ENCODE measurements at places on chromosomes 11 and 22.

DNA sequence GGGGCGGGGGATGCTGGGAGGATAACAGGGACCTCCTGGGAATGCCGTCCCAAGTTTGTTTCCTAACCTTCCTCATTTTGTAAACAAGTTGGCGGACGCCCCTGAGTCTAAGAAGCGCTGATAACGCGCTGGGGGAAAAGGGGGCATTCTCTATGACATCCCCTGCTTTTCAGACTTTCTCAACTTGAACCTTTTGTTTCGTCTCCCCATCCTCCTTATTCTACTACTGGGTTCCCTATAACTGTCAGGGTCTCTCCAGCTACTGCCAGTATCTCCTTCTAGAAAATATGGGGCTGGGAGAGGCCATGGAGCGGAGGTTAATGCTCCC lies 654 bp downstream of the TMEM86A start:
- no peak for DNase-seq

GRCh38 chr11:114089748-114090147 lies 30.2 kb downstream of the ZBTB16 start:
- DNase-seq: no peak

- DNase-seq: no peak
Measured at GRCh38 chr11:22479971-22480720, 142.0 kb downstream of the SLC17A6 start.

DNA sequence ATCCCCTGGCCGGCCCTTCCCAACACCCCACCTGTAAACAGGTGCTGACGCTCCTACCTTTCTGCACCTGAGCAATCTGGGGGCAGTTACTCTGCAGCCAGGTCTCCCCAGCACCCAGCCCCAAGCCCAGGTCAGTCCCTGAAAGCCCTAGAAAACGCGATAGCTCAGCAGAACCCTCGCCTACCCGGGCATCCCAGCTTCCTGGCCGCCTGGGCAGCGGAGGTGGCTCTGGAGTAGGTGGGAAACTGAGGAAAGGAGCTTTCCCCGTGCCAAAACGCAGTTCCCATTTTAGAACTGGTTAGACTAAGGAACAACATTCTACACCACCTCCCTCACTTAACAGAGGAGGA lies 445 bp downstream of the SYTL2 start:
- DNase-seq: no peak

DNA sequence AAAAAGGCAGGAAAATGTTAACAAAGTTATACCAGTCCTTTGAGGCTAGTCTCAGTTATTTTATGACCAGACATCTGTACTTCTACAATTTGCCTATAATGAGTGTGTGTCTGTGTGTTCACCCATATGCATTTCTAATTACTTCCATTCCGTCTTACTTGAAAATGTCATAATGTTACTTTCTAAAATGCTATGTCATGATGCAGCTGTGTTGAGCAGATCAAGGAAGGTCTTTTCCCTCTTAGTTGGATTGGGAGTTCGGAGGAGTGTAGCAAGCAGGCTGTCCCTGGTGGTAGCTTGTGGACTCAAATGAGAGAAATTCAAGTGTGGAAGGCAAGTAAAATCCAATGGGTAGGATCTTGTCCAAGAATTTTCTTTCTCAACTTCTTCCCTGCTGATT lies 3.0 kb downstream of the SNX19 start:
- DNase-seq: no peak

GRCh38 chr11:102530558-102530957 lies at the start of gene MMP7:
MMP7 (minus strand) TSS chr11:102530747; CDS start chr11:102530700, 47 bp downstream.
- peak; percentile 59 for DNase-seq

DNA sequence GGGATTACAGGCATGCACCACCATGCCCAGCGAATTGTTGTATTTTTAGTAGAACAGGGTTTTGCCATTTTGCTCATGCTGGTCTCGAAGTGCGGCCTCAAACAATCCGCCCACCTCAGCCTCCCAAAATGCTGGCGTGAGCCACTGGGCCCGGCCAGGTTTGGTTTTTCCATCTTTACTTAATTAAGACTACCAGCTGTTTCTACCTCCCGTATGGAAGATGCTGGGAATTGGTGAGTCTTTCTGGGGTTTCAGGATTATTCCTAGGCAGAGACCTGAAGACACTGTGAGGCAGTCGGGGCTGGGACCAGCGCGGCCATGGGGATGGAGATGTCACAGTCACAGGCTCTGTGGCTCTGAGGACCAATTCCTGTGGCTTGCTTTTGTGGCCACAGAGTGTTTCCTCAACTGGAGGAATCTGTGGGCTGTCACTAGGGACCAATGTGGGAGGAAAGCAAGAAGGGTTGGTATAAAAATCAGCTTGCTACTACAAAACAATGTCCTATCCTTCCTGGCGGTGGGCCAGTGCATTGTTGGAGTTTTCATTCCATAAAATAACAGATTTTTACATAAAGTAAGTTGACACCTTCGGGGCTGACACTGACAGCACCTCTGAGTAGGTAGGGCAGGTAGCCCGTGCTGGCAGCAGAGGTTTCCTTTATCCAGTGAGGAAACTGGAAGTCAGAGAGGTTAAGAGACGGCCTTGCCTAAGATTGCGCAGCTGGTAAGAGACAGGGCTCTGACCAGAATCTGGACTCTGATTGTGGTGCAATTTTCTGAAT lies 8.4 kb upstream of the FTH1 start:
- no peak for DNase-seq

GRCh38 chr11:75626889-75627529 lies 41.8 kb downstream of the MAP6 start:
- no peak for DNase-seq

DNA sequence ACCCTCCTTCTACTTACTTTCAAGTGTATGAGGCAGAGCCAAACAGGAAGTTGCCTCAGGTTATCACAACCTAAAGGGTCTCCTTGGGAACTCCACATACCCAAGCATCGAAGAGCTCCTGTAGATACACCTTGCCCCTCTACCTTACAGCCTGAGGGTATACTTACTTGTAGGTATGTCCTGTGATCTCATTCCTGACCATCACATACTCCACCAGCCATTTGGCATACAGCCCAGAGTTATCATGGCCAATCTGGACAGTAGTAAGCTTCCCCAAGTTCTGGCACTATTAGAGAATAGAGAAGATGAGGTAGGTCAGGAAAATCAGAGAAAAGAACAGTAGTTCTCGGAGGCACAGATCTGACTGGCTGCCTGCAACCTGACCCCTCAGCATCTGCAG lies 53.4 kb upstream of the SCUBE2 start:
- DNase-seq: no peak

DNA sequence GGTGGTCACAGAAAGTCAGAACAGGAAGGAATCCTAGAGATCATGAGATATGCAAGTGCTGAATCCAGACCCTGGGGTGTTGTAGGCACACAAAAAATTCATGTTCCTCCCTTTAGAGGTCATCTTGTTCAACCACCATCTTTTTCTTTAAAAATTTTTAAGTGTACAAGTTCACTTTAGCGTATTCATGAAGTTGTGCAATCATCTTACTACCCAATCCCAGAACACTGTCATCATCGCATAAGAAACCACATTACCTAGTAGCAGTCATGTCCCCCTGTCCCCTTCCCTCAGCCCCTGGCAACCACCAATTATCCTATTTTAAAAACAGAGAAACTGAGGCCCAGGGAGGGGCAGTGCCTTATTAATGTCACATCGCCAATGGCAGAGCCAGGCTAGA lies 20.3 kb upstream of the WNT11 start:
- DNase-seq: no peak

DNA sequence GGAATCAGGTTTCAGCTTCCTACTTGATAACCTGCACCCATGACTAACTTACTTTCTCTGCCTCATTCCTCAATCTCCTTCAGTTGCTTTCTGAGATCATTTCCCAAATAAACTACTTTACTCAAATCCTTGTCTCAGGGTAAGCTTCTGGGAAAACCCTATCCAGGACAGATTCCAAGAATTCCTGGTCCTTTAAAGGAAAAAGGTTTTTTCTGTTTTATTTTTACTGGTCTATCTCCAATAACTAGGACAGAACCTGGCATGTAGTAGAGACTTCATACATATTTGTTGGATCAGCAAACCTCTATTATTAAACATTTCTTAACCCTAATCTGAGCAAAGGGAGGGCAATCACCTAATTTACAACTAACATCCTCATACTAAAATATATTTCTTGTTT lies 910.5 kb upstream of the CHORDC1 start:
- DNase-seq: no peak

DNA sequence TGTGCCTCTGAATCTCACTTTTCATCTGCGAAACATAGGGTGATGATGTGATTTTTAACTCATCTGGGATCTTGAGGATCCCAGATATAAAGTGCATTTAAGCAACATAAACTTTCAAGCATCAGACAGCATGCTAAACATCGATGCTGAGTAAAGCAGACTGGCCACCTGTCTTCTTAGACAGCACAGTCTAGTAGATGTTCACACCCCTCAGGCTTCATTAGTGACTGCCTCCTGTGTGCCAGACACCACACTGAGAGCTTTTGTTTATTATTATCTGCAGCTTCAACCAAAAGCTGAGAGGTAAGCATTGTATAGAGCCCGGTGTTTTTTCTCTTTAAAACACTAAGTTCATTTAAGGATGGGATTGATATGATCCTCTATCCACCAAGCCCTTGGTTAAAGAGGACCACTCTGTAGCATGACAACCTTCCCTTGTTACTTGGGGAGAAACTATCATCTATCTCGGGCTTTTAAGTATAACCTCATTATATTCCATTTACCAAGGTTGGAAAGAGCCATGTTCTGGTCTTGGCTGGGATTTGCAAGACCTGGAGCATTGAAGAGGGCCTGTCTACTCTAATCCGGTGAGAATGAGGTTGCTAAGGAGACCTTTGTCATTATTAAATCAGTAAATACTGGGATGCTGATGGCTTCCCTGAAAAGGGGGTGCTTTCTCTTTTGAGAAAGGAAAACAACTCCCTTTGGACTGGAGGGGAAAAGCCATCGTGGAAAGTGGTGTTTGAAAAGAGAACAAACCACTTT lies 114.2 kb upstream of the SEZ6L start:
- no peak for DNase-seq

DNA sequence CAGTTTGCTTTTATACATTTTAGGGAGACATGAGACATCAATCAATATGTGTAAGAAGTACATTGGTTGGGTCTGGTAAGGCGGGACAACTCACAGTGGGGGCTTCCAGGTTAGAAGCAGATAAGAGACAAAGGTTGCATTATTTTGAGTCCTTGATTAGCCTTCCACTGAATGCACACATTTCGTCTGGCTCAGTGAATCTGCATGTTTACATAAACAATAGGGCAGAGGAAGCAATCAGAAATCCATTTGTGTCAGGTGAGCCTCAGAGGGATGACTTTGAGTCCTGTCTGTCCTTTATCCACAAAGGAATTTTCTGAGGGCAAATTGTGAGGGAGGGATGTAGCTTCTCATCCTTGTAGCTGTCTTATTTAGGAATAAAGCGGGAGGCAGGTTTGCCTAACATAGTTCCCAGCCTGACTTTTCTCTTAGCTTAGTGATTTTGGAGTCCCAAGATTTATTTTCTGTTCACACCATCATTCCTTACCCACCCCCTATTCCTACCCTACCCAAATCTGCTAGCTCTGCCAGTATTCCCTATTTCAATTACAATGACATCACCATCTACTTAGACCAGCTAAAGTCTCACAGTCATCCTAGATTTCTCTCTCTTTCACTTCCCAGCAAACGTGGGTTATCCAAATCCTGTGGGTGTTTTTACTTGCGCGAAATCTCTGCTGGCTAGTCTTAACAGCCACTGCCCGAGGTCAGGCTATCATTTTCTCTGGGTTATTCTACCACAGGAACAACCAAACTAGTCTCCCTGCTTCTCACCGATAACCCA lies 2.9 kb downstream of the SC5D start:
- DNase-seq: no peak

DNA sequence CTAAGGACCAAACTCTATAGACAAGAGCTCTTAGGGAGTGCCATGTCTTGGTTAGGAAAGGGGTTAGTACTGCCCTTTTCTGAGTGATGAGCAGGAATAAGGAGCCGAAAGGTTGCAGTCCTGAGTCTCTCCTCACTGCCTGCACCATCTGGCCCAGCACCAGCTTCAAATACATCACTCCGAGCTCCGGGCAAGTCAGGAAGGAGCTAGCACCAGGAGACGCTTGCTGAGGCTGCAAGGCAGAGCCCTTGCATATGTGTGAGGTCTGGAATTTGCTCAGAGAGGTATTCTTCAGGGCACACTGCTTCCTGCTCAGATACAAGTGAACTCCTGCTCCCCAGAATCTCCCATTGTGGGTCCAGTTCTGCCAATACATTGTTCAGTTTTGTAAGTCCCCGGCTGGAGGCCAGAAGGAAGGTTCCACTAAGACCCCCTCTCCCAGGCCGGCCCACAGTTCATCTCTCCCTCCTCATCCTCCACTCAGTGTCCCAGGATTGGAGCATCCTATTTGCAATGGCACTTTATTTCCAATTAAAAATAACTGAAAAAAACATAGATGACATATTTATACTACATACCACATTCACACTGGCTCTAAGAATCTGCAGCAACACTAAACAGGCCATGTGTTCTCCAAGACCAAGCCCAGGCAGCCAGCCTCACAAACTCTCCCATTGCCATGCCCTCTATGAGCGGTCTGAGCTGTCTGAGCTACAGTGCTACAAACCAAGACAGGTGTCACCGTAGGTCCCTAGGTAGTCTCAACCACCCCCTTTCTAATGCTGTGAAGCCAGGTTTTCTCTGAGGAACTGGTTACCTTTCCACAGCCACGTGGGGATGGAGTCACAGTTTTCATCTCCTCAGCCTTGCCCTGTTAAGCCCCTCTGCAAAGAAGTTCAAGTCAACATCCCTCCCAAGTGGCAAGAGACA lies 55.1 kb upstream of the SPATA19 start:
- DNase-seq: no peak

GRCh38 chr11:65439331-65440181 lies 17.0 kb downstream of the NEAT1 start:
- DNase-seq: no peak

DNA sequence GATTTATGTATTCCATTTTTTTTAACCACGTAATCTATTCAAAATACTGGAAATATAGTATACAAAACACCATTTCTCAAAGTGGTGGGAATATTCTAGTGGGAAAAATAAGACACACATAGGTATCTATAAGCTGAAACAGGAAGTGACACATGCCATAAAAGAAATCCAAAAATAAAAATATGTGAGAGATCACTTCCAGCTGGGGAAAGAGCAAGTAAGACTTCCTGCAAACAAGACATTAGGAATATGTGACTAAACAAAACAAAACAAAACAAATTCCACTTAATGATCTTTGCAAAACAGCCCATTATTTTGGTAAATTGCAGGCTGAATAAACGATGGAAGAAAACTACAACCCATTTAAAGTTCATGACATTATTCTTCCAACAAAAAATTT lies 107.3 kb upstream of the CEP126 start:
- DNase-seq: no peak

DNA sequence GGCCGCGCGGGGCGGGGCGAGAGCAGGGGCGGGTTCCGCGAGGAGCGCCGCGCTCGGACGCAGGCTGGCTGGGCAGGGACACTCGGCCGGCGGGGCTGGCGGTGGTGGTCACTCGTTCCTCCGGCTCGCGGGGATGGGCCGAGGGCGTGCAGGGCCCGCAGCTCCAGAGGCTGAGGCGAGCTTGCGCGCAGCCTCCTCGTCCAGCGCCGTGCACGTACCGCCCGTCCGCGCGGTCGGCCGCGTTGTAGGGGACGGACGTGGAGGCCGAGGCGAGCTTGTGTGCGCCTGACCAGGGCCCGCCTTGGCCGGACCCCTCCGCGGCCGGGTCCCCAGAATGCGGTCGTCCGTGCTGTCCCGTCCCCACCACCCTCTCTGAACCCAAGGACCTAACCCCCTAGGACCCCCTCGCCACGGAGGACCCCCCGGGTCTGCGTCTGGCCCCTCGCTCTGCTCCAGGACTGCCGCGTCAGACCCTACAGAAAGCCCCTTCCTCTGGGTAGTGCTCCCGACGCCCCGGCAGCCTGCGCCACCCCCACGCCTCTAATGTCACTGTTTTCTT lies 569 bp upstream of the YPEL1 start:
- no peak for DNase-seq

- peak; percentile 59 for DNase-seq
Measured at GRCh38 chr11:66429983-66430602, 8.6 kb downstream of the MRPL11 start.

Data from AML-193 (cell line).